Left renal pelvis (tissue), 4 donors: ENCODE measurements at places on chromosomes 11 and 22. TPM values are rescaled to one million over a fixed set of nuclear protein-coding genes. Genes with fewer than 3 reads are reported as not detected.

DNA sequence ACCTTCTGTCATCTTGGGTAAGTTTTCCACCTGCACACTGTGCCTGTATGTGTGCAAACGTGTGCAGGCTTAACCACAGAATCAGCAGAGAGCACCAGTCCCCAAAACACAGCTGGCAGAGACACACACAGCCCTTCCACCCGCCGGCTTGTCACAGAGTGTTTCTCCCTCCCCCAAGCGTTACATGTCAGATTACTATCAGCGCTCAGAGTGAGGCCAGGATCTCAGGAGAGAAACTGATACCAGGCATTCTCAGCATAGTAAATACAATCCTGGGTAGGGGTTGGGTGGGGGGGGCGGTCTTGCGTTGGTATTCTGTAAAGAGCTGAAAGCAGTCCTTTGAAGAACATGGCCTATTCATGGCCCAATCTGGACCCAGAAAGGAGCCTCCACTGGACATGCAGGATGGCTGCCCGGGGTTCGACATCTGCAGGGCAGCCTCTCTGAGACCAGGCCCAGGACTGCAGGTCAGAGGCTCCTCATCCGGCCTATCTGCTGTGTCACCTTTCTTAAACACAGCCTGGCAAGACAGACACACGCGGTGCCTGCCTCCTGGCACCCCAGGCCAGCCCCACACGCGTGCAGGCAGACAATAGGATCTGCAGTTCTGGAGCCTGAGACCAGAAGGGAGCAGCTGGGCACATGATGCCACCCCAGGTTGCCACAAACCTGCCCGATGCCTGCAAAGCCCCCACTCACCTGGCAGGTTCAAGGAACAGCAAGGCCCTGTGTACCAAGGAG lies 1.7 kb downstream of the OSBPL5 start:
- DNase-seq = no peak

Gene HOATZ
- 0.15 TPM for polyA plus RNA-seq

DNA sequence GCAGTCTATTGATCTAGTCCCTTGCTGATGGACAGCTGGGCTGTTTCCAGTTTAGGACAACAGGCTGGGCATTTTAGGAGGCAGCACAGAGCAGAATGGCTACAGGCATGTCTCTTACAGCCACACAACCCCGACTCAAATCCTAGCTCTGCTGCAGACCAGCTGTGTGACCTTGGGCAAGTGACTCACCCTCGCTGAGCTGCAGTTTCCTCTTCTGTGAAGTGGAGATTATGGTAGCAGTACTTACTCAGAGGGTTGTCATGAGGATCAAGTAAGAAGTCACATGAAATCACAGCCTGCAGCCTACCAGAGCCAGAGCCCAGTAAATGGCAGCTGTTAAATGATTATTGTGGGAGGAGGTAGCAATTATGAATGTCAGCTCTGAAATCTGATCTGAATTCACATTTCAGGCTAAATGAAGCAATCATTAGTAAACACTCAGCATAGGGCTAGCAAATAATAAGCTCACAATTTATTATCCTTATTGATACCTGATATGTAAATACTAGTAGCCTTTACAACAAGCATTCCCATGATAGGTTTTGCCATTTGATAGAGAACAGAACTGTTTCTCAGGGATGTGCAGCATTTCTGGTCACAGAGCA lies 58.9 kb downstream of the MYEOV start:
- DNase-seq = no peak

DNA sequence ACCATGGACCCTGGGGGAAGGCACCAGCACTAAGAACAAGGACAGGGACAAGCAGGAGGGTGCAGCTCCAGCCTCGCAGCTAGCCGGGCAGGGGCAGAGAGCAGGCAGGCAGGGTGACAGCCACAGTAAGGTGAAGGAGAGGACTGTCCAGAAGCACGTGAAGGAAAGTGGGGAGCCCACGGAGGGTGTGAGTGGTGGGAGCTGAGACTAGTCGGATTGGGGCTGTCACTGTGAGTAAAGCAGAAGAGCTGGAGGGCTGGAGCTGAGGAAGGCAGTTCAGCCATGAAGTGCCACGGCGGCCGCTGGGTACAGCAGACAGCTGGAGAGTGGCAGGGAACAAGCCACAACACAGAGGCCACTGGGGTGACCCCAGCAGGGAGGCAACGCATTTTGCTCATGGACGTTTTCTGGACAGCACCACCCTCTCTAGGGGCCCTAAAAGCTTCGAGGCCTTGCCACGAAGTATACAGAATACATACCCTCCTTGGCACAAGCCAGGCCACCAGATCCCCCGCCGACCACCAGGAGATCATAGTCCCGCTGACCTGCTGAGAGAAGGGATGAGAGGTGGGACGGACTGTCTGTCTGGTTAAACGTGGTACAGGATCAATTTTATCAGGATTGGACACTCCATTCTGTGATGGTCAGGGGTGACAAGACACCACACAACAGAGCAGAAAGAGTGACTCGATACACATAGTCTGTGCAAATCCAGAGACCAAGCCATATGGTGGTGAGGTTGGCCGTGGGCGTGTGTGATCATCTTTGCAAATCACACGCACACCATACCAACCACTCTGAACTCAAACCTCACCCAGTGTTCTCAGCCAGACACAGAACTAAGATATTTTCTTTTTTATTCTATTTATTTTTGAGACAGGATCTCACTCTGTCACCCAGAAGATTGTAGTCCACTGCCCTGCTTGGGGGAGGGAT lies 10.8 kb upstream of the COMT start:
- no peak for DNase-seq

GRCh38 chr22:33620085-33620484 lies 300.2 kb downstream of the LARGE1 start:
- no peak for DNase-seq
